ENCODE measurements at places on chromosomes 1 and 21.

GRCh38 chr1:236687273-236687672, 974 bp downstream of the ACTN2 start:
- DNase-seq, result no peak

DNA sequence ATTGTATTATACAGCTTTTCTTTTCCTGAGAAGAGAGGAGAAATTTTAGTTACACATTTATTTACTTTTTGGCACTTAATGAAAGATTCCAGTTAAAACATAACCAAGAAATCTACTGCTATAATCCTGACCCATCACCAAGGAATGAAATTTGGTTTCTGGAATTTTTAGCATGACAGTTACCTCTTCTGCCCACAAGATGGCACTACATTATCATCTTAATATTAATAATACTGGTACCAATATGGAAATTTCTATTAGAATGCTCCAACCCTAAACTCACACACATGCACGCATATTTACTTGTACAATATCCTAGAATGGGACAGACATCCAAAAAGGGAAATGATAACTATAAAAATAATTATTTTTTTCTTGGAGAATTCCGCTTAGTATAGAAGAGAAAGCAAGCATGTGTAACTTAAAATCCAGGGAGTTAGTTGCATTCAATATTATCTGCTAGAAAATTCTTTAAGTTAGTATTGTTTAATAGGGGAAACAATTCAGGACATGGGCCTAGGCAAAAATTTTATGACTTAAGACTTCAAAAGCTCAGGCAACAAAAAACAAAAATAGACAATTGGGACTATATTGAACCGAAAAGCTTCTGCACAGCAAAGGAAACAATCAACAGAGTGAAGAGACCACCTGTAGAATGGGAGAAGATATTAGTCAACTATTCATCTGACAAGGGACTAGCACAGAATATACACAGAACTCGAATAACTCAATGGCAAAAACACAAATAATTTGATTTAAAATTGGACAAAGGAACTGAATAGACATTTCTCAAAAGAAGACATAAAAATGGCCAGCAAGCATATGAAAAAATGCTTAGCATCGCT, 37.4 kb downstream of the MAP3K21 start:
- DNase-seq, result no peak

- no peak for DNase-seq
These were observed 178.8 kb downstream of the ETS2 start for GRCh38 chr21:38984568-38984967.

- DNase-seq, result no peak
These were observed 60.3 kb upstream of the KCNK2 start for GRCh38 chr1:215022204-215022603.
